ENCODE measurements at places on chromosomes 4 and X.

GRCh38 chrX:107880054-107880610, 54.5 kb downstream of the MID2 start:
- DNase-seq: no peak

GRCh38 chr4:53366301-53366716, 448 bp upstream of the SCFD2 start:
- DNase-seq: no peak

- no peak for DNase-seq
These were observed 52.6 kb downstream of the SGMS2 start for GRCh38 chr4:107877361-107877760.

DNA sequence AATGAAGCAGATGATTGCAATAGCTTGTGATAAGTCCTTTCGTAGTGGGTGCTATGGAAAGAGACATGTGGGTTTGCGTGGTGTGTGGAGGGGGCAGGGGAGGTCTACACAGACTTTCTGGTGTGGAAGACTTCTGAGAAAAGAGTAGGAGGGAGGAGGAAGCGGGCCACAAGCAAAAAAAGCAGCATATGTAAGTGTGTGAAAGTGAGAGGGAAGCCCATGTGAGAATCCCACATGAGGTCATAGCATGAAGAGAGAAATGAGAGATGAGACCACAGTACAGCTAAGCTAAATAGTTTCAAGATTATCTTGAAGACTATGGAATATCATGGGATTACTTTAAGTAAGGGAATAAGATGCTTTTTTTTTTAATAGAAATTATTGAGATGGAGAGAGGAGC, 2039.9 kb upstream of the TENM3 start:
- no peak for DNase-seq

DNA sequence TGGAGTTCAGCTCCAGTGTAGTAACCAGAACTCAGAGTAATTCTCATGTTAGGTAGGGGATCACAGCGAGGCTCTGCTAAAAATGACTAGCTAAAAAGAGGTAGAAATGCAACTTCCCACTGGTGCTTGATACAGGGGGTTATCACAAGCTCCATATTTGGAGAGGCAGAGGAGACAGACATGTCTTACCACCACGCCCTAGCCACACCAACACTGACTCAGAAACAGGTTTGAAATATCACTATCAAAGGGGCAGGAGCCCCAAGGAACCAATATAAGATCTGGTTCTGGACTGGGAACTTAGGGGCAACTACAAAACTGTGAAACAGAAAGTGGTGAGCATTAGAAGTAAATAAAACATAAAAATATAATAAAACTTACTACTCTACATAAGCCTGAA, 62.9 kb downstream of the IQCM start:
- no peak for DNase-seq

DNA sequence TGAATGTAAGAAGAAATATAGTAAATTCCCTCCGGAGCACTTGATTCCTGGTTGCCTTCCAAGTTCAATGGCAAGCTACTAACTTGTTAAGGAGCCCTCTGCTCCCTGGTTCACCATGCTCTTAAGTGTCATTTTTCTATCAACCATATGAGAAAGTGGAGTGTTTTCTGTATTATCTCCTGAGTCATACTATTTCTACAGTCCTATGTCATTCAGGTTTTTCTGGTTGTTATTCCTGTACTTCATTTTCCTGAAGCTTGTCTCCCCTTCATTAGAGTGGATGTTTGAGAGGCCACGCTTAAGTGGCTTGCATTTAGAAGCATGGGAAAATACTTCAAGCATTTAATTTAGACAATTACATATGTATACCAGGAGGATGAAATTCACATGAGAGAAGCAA, 14.7 kb upstream of the EPGN start:
- no peak for DNase-seq

- no peak for DNase-seq
These were observed 1.6 kb upstream of the WWC2 start for GRCh38 chr4:183097231-183098018.

DNA sequence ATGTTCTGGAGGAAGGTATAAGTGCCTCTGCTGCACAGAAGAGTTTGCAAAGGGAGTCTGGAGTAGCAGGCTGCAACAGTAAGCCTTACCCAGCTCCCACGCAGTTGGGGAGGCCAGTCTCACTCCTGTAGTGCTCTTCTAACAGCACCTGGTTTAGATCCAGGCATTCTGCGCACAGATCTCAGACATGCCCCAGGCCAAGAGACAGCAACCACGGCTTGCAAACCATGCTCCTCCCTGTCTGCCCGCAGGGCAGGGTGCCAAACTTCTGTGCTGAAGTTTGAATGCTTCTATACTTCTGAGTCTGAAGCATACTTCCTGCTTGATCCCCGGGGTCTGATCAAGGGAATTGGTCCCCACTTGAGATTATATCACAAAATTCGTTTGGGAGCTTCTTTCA, 106.3 kb downstream of the LINC00632 start:
- no peak for DNase-seq

GRCh38 chr4:153292897-153293741, 51.4 kb upstream of the MND1 start:
- DNase-seq: no peak

- no peak for DNase-seq
These were observed 370.2 kb upstream of the SPANXN4 start for GRCh38 chrX:142655507-142655906.

- no peak for DNase-seq
These were observed 6.3 kb downstream of the RAP1GDS1 start for GRCh38 chr4:98267498-98267897.

GRCh38 chr4:64774626-64775025, 365.4 kb upstream of the TECRL start:
- DNase-seq: no peak

Measured in stimulated activated CD8-positive, alpha-beta memory T cell treated with anti-CD3 and anti-CD28 coated beads, Interleukin-15, amount 100 ng/mL, for 4 hours (primary cell).